Adipose tissue (tissue), 3 donors: ENCODE measurements at places on chromosomes 2 and 18. TPM values are rescaled to one million over a fixed set of nuclear protein-coding genes. Genes with fewer than 3 reads are reported as not detected.

Gene STAT4
- polyA plus RNA-seq, result 0.90 TPM

Gene AMER3
- 0.03 TPM for polyA plus RNA-seq

Gene COL5A2
- polyA plus RNA-seq, result 44.5 TPM

Gene CAPN13
- 2.1 TPM for polyA plus RNA-seq

Gene KHK
- 1.8 TPM for polyA plus RNA-seq

Gene UGT1A8
- not detected for polyA plus RNA-seq

Gene CAVIN2
- polyA plus RNA-seq, result 47.9 TPM

Gene DPYSL5
- 0.06 TPM for polyA plus RNA-seq

Gene LONRF2
- 1.3 TPM for polyA plus RNA-seq

Gene SCYGR4
- not detected for polyA plus RNA-seq

Gene ALPI
- not detected for polyA plus RNA-seq
